ENCODE measurements at places on chromosomes 5 and 9. TPM values are rescaled to one million over a fixed set of nuclear protein-coding genes. Genes with fewer than 3 reads are reported as not detected.
A peak's percentile ranks its signal among the peaks of the same experiment; 100 is the strongest.

DNA sequence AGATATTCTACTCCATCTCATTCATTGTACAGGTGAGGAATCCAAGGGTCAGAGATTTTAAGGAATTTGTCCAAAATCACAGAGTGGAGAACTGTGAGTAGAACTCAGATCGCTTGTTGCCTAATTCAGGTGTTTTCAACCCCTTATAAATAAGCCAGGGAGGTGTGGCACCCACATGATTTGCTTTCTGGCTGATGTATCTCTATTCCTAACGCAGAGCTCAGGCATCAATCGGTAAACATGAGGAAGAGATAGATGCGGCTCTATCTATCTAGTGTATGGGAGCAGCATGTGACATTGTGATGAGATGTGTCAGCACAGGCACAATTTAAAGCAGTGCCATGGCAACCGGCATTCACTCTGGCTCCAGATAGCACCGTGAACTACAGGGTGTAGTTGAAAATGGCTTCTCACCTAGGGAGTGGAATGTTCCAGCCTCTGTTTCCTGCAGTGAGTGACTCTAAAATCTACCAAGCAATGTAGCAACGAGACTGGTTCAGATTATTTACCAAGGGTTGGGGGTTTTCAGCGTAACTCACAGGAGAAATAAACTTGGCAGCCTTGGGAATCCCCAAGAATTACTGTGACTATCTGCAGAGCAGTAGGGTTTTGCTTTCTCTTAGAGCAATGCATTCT, 53.4 kb upstream of the SUB1 start:
- no peak for DNase-seq
- H3K4me1 ChIP-seq: no peaks in the 10 kb centered on the region
- no peak overlapping the region for H3K4me3 ChIP-seq
- H3K36me3 ChIP-seq: no peaks in the 10 kb centered on the region
- H3K27ac ChIP-seq: no peak overlapping the region

The PCDHGA6 gene
- polyA plus RNA-seq: not detected

DNA sequence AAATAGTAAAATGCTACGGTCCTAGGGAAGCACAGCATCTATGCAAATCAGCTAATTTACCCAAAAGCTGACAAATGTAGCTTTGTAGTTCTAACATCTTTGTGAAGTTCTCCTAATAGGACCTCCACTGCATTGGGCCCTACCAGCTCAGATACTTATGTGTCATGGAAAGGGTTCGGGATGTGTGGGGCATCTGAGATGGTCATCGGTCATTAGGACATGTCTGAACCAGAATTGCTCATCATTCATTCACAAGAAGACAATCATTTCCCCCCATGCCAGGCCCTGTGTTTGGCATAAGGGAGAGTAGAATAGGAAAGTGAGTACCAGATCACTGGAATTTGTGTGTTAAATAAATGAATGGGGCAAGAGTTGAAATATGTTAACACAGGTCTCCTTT, 35.7 kb downstream of the PWWP2A start:
- peaks cover 2% of the 10 kb centered on the region for H3K36me3 ChIP-seq
- H3K4me1 ChIP-seq: no peaks in the 10 kb centered on the region
- H3K4me3 ChIP-seq: no peak overlapping the region
- H3K27ac ChIP-seq: no peak overlapping the region
- no peak for DNase-seq

- H3K4me1 ChIP-seq: peaks cover 47% of the 10 kb centered on the region
- H3K4me3 ChIP-seq: peak overlapping the region; percentile 69
- H3K36me3 ChIP-seq: peaks cover 5% of the 10 kb centered on the region
- peak overlapping the region; percentile 8 for H3K27ac ChIP-seq
- H3K27me3 ChIP-seq: peaks cover 5% of the 10 kb centered on the region
These were observed 2.1 kb upstream of the TTLL11 start for GRCh38 chr9:122095010-122095767.

DNA sequence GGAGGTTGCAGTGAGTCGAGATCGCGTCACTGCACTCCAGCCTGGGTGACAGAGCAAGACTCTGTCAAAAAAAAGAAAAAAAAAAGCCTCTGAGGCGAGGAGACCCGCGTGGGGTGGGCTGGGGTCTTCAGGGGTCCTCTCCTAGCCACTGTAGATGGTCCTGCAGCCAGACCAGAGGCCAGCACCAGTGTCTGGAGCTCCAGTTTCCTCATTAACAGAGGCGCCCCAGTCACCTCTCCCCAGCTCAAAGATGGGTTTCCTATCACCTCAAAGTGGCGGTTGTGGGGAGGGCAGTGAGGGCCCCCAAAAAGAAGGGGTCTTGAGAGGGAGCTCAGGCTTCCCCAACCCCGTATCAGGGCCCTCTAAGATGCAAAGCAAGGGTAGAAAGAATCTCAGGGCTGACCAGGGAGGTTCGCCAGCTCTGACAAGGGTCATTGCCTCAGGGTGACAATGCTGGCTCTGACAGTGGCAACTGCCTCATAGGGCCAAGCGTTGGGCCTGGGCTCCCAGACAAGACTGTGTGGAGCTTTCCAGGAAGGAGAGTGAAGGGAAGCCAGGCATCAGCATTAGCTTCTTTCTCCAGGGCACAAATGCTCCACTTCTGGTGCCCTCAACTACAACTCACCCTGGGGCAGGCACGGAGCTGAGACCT, 15.0 kb downstream of the STK10 start:
- peak; percentile 35 for DNase-seq
- peak overlapping the region; percentile 100 for H3K27ac ChIP-seq
- peaks cover 37% of the 10 kb centered on the region for H3K27me3 ChIP-seq

DNA sequence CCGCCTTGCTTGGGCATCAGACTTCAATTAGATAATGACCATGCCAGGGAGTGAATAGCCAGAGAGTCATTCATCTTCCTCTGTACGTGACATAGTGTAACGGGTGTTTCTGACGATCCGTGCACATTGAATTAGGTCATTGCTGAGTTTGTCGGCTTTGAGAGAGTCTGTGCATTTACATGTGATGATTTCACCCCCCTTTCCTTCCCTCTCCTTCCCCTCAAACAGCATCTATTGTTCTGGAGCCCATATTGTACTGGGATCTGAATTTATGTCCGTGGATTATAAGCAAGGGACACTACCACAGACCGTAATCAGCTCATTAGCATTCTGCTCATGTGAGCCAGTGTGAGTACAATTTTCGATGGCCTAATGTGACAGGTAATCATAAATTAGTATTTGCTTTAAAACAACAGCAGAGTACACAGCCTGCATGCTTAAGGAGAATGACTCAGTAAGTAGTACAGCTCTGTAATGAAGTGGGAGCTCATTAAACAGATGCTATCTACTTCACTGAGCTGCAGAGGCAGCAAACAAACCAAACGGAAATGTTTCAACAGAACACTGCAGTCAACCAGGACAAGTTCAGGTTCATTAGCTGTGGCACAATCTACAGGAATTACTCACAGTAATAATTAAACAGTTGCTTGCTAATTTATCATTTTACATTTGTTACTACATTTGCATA, 302.1 kb downstream of the CSNK1G3 start:
- no peaks in the 10 kb centered on the region for H3K36me3 ChIP-seq
- DNase-seq: no peak
- no peak overlapping the region for H3K27ac ChIP-seq
- peaks cover 4% of the 10 kb centered on the region for H3K27me3 ChIP-seq

GRCh38 chr9:12060811-12061210, 632.4 kb upstream of the TYRP1 start:
- no peak for DNase-seq
- H3K4me1 ChIP-seq: no peaks in the 10 kb centered on the region
- no peak overlapping the region for H3K4me3 ChIP-seq

DNA sequence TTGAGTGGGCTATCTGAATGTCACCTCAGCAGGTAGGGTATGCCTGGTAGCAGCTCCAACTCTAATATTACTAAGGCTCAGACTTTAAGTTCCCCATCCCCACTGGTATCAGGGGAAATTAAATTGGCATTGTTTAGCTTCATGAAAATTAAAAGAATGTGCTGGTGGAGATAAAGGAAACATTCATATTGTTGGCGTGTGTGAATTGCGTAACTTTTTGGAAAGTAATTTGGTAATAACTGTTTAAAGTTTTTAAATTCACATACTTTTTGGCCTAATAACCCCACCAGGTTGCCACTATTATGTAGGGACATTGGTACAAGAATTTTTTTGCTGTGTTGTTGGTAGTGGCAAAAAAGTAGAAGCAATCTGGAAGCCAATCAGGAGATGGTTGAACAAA, 29.4 kb downstream of the TNPO1 start:
- H3K4me1 ChIP-seq: peaks cover 41% of the 10 kb centered on the region
- no peak overlapping the region for H3K4me3 ChIP-seq
- no peaks in the 10 kb centered on the region for H3K36me3 ChIP-seq
- H3K27me3 ChIP-seq: peaks cover 8% of the 10 kb centered on the region

The PCDHB8 gene
- not detected for polyA plus RNA-seq

The NFIB gene
- not detected for polyA plus RNA-seq

- peaks cover 6% of the 10 kb centered on the region for H3K36me3 ChIP-seq
- no peak overlapping the region for H3K27ac ChIP-seq
- no peak for DNase-seq
- H3K4me1 ChIP-seq: peaks cover 37% of the 10 kb centered on the region
- no peak overlapping the region for H3K4me3 ChIP-seq
These were observed 132.0 kb upstream of the GRHPR start for GRCh38 chr9:37290366-37290939.

The FRMD3 gene
- polyA plus RNA-seq: 2.6 TPM

The DDX31 gene
- polyA plus RNA-seq: 4.1 TPM

All from immature natural killer cell (primary cell).